ENCODE measurements at places on chromosomes 16 and 17.

DNA sequence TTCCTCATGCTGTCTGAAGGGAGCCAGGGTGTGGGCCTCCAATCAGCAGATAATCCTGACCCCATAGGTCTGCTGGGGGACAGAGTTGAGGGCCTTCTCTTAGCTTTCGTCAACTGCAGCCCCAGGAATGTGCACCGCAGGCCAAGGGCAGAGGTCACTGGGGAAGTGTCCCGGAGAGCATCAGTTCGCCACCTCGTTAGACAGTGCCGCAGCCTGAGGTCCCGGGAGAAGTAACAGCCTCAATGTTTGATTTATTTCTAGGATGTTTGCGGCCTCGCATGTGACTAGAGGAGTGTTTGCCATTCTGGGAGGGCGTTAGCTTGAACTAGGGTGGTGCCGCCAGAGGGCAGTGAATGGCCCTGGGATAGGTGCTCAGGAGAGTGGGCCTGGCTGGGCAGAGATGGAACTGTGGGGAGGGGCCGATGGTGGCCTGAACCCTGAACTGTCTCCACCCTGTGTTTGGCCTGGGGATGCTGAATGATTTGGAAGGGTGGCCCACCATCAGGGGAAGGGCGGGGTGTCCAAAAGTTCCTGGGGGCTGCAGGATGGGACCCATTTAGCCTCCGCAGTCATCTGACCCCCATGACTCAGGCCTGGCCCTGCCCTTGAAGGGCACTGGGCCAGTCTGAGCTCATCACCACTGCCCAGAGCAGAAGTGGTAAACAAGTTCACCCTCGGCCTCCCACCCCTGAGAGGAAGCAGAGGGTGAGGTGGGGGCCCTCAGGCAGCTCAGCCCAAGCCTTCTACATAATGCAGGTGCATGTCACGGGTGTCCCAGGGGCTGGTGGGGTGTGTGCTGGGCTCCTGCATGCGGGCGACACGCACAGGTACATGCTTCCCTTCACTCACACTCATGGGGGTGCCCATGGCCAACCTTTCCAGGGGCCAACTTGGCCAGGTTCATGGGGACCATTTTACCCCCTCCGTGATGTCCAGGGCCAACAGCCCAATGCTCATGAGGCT is 12.4 kb upstream of the TAC4 start:
- DNase-seq, result no peak

DNA sequence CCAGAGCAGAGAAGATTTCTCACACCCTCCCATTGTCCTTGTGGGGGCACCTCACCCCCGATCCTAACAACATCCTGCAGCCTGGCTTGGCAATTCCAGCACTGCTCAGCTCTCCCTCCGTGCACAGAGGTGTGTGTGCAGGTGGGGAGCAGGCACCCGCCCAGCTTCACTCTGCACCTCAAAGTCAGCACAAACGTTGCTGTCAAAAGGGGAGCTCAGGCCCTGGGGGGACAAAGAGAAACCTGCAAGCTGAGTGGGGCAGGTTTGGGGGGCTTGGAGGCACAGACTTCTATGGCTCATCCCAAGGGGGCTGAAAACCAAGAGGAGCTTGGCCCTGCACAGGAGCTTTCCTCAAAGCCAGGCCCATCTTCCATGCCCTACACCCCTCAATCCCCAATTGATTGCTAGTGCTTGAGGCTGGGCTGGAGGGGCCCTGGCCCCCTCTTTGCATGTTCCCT is 231.9 kb upstream of the TNRC6C start:
- no peak for DNase-seq

- DNase-seq, result peak; percentile 8
Measured at GRCh38 chr17:80455336-80455710, 21.1 kb downstream of the NPTX1 start.

- no peak for DNase-seq
Measured at GRCh38 chr16:9136596-9136995, 45.2 kb downstream of the HAPSTR1 start.

DNA sequence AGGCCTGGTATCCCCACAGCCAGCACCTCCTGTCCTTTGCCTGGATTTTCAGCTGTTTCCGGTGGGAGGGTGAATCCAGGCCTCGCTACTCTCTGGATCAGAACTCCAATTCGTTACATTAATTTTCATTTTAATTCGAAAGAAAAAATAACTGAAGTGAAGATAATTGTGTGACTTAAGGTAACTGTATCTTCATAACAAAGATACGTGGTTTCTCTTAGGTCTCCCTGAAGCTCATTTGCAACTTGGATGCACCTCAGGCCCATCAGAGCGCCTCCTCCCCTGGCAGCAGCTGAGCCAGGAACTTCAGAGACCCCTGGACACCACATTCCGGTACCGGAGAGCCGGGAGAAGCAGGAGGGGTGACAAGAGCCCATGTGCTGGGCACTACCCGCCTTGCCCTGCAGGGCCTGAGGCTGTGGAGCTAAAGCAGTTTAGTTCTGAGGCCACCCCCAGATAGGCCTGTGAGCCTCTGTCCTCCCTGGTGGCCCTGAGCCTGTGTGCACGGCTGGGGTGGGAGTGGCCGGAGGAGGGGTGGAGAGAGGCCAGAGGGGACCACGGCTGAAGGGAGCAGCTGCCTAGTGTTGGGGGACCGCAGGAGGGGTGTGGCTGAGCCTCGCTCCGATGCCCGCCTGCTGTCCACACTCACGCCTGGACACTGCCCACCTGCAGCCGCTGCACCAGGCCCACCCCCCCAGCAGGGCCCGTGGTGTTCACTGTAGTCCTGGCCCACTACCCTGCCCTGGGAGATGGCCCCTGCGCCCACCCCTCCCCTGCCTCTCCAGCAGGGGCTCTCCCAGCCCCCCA is 11.4 kb upstream of the DUS1L start:
- DNase-seq, result no peak

DNA sequence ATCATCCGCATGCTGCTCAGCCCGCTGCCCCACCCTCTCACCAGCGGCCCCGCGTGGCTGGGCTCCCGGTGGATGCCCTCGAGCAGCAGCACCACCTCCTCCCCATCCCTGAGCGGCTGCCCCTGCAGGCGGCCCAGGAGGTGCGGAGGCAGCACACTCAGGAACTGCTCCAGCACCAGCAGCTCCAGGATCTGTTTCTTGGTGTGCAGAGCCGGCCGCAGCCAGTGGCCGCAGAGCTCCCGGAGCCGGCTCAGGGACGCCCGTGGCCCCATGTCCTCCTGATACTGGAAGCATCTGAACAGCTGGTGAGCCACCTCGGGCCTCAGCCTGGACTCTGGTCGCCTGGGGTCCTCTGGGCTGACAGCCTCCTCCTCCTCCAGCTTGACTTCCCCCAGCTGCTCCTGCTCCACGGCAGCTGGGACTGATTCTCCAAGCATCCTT is 6.6 kb downstream of the ZSCAN10 start:
- DNase-seq, result no peak

GRCh38 chr16:49469930-49470451 is 96.4 kb downstream of the C16orf78 start:
- no peak for DNase-seq

- DNase-seq, result no peak
Measured at GRCh38 chr16:11350921-11351335, 5.7 kb downstream of the RMI2 start.

DNA sequence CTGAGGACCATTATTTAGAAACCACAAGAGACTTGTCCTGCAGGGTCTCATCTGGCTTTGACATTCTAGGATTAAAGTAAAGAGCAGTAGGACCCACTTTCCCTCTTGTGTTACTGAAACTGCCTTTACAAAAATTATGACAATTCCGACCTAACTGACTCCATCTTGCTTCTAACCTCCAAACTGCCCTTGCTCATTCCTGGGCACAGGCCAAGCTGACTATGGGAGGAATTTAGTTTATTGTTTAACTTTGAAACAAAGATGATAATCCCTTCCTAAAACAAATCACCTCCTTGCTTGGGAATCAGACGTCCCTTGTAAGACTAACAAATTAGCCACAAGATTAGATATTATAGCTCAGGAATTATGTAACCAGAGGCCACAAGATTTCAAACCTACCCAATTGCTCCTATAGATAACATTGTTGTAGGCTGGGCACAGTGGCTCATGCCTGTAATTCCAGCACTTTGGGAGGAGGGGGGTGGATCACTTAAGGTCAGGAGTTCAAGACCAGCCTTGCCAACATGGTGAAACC is 87.0 kb upstream of the FBXO47 start:
- no peak for DNase-seq

- no peak for DNase-seq
Measured at GRCh38 chr17:50608700-50609379, 25.8 kb upstream of the ABCC3 start.

- DNase-seq, result no peak
Measured at GRCh38 chr17:32191306-32191705, 49.0 kb downstream of the RHOT1 start.

GRCh38 chr17:78089576-78090281 is 38.8 kb downstream of the TMC6 start:
- DNase-seq, result no peak

GRCh38 chr17:69764146-69764545 is 310.9 kb upstream of the KCNJ16 start:
- no peak for DNase-seq

Measured in stimulated activated CD8-positive, alpha-beta memory T cell treated with anti-CD3 and anti-CD28 coated beads, Interleukin-4, amount 100 ng/mL, for 4 hours (primary cell).